ENCODE measurements at places on chromosomes 7 and 10.

DNA sequence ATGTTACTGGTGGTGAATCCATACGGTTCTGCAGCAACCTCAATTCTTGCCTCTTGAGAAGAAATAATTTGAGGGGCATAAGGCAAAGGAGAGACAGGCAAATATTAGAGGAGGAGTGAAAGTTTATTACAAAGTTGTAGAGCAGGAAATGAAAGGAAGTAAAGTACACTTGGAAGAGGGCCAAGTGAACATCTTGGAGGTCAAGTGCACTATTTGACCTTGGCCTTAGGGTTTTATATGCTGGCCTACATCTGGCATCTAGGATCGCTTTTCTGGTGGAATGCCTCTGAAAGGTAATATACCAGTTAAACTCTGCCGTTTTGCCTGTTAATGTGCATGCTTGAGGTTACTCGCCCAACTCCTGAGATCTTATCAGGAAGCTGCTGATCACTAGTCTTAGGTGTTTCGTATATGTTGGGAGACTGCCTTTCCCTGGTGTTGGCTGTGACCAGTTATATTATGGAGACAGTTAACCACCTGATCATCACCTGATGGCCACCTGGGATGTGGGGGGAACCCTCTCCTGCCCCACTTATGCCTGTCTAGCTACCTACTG is 66.1 kb upstream of the CYP2C18 start:
- no peak for DNase-seq

DNA sequence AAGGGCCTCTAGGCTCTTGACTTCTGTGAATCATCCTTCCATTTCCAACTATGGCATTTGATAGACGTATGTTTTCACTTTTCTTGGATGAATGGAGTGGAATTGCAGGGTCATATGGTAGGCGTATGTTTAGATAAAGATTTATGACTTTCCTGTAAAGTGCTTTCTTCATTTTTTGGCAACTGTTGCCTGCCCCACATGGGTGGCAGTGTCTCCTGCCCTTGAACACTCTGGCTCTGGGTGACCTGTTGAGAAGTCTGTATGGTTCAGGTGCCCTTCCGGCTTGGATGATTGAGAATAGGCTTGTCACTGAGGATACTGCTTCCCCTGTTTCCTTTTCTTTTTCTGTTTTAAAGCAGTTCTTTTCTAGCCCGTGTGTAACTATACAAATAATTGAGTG is 23.1 kb downstream of the RET start:
- DNase-seq: no peak

DNA sequence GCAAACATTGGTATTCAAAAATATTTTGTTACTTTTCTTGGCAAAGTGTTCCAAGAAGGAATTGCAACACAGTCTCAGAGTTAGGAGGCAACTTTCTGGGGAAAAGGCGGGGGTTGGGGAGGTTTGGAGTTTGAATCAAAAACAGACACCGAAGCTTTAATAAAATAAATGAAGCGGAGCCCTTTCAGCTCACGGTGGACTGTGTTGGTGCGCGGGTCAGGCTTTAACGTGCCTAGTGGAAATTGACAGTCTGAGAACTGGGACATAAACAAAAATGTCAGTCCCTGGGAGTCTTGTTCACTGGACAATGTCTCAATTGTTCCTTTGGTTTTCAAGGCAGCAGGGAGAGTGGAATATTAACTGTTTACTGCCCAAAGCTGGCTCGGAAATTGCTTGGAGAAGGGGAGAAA is 109.3 kb downstream of the TCF7L2 start:
- no peak for DNase-seq

DNA sequence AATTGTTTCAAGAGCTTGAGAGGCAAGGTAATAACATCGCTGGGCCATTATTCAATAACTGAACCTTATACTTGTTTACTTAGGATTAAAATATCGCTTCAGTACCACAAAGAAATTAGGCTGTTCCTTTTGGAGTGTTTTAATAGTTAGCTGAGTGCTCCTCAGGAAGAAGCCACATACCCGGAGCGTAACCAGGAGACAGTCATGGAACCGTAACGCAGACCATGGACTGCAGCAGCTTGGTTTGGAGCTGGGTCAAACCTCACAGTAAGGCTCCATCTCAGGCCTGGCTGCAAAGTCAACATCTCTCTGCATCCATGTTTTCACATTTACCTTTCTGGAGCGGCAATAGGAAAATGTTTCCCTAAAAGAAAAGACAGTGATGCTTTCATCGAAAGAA is 599.0 kb downstream of the TNS3 start:
- no peak for DNase-seq

GRCh38 chr10:50561266-50561665 is 62.5 kb downstream of the SGMS1 start:
- DNase-seq: peak; percentile 87

DNA sequence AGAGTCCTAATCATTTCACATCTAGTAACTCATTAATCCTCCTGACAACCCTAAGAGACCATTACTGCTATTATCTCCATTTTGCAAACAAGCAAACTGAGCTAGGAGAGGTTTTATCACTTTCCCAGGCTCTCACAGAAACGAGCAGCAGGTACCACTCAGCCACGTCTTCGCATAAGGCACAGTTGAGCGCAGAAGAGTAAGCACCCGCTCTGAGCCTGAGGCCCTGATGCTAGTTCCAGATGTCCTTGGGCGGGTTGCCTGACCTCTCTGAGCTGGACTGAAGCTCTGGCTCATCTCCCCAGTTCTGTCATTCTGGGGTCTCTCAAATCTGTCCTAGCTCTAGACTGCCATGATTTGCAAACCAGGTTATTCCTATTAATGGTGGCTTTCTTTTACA is 72.6 kb upstream of the FRMD4A start:
- DNase-seq: no peak

GRCh38 chr10:19998482-19998881 is 182.2 kb downstream of the PLXDC2 start:
- DNase-seq: no peak

DNA sequence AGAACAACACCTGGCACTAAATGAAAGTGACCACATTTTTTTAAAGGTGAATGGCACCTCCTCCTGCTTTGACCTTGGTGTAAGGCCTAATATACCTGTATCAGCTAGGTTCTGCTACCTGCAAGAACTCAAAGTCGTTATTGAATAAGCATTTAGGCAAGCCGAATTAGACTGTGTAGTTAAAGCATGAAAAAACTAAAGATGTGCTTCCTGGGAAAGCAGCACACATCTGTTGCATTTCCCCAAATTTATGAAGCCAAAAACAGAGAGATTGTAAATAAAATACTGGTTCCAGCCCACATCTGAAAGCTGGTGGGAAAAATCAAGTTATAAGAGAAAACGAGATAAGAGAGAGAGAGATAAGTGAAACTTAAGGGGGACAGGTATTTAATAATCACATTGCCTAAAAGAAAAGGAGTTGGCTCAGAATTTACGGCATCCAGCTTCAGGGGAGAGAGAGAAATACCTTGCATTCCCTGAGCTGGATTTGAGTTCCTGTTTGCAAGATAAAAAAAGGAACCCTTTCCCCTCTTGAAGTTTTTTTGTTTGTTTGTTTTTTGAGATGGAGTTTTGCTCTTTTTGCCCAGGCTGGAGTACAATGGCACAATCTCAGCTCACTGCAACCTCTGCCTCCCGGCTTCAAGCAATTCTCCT is 1.8 kb upstream of the XPNPEP1 start:
- no peak for DNase-seq

- no peak for DNase-seq
Observed at GRCh38 chr7:132972745-132973144, 109.1 kb downstream of the CHCHD3 start.

- no peak for DNase-seq
Observed at GRCh38 chr10:52221923-52222322, 92.2 kb upstream of the DKK1 start.

Data from HFFc6 (cell line).